NCI-H1105 (cell line): ENCODE measurements at places on chromosomes 2 and 18.

DNA sequence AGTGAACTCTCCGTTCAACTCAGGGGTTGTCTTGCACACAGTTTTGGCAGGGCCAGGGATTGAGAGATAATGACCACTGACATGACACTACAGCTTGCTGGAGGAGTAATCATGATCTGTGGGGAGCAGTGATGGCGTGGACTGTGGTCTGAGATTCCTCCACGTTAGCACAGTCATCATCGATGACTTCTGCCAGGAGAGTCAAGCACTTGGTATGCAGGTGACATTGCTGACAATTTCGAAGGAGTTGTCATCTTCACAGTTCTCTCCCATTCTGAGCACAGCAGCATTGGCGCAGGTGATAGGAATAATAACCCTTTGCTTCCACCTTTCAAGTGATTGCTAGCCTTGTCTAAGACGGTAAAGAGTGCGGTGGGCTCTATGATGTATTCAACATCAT lies 79.8 kb downstream of the SGPP2 start:
- DNase-seq: no peak

DNA sequence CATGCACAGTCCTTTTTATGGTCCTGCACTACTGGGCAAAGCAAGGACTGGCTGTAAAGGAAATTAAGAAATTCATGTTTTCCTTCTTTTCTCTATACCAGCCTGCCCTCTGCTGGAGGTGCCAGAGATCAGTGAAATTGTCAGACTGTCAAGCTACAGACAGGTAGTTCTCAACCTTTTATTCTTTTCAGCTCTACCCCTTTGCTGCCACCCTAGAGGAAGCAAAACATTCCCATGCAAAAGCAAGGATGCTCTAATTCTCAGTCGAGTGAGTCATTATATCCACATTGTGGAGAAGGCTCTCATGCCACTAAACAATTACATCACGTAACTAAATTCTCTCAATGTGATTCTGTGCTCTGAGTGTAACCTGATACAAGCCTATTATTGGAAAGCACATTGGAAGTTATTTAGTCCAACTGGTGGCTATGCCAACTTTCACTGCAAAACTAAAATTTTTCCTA lies 25.0 kb upstream of the RAPGEF4 start:
- peak; percentile 36 for DNase-seq

GRCh38 chr2:183264890-183265535 lies 140.8 kb downstream of the NUP35 start:
- no peak for DNase-seq

DNA sequence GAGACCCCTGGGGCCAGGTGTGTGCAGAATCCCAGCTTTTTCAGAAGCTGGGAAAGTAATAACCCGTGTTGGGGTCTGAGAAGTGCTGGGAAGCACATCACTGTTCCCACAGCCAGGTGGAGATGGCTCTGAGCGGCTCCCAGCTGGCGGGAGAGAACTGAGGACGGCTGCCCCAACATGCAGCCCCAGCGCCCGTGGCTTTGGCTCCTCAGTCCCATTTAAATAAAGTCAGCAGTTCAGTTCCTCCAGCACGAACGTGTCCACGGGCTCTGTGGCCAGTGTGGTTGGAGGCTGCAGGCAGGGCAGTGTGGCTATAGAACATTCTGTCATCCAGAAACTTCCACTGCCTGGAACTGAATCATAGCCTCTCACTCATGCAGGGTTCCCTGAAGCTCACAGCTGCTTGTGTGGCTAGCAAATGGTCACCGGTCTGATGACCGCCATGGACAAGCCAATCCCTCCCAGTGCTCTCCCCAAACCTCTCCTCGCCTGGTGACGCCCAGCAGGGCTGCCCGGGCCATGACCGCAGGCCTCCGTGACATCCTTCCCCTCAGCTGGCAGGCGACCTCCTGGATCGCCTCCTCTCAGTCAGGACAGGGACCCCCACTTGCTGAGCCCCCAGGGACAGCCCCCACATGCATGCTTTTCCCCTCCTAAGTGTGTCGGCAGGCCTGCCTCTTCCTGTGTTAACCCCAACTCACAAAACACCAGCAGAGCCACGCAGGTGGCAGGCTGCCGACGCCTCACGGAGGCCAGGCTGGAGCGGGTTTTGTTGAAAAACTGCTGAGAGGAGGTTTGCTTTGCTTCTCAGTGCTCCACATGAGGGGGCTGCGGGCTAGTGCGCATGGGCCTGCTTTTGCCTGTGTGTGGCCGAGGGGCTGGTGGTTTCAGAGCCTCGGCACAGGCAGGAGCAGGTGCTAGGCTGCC lies 1.3 kb downstream of the RTP5 start:
- DNase-seq: no peak

- no peak for DNase-seq
Measured at GRCh38 chr2:70967189-70967588, 11.2 kb upstream of the ANKRD53 start.

DNA sequence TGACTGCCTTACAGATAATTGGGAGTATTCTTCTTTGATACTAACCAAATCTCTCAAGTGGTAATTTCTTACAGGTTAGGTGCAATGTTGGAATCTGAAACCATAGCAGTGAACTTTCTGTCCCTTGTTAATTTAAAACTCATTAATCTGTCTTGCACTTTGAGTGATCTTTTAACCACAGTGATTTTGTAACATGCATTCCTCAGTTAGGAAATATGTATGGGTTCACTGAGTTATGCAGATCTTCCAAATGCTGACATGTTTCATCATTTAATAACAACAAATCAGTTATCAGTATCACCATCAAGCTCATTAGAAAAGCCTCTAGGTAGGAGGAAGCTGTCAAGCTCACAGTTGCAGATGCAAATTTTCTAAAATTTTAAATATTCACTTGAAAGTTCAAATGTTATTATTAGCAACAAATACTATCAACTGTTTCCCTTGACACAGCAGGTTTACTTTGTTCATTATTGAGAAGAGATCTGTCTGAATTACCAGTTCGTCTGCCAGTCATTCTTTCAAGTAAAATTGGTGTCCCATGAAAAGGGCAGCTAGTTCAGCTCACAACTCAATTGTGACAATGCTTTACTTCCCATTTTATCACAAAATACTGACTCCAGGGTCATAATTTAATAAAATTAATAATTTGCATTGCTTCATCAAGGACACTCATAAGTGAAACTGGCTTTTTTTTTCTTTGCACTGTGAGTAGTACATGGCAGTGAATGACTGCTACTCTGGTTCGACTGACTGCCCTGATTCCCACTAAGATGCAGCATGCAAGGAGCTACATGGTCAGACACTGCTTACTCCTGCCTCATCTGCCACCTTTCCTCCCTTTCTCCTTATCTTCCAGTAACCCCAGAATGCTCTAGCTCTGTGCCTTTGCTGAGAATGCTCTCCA lies 31.6 kb downstream of the SUCLG1 start:
- DNase-seq: no peak

DNA sequence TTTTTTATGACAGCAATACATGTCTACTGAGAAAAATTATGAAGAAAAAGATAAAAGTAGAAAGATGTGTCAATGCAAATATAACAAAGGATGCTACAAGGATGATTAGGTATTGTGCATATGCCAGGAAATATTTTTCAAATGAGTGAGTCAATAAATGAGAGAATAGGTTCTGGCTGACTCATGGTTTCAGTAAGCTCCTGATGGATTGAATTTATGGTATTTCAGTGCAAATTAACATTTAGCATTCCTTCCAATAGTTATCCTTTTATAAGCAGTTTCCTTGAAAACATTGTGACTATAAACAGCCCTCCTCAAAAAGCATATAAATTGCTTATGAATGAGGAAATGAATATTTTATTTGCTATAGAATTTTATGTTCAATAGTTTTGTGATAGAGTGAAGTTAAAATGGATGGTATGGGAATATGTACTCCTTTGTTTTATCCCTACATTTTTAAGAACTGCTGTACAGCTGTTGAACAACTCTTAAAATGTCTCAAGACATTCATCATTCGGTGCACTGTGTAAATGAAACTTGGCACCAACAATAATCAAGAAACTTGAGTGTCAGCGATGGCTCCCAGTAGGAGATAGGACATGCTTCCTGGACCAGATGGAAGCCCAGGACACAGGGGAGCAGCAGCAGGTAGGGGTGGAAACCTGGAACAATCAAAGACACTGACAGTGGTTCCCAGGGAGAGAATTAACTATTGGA lies 144.7 kb downstream of the PMAIP1 start:
- no peak for DNase-seq

DNA sequence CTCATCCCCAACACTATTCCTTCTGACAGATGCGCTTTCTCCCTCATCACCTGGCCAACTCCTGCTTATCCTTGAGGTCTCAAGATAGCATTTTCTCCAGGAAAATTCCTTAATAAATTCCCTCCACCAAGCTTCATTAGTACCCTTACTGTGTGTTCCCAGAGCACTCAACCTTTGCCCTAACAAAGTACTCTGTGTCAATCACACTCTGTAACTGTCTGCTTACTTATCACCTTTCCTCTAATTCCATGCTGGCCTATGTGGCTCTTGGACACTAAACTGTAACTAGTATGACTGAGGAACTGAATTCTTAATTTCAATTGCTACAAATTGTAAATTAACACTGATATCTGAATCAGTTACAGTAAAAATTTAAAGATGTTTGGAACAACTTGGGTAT lies 17.9 kb upstream of the NEUROD1 start:
- DNase-seq: no peak

- no peak for DNase-seq
Measured at GRCh38 chr18:46756025-46756558, 761 bp downstream of the ST8SIA5 start.

DNA sequence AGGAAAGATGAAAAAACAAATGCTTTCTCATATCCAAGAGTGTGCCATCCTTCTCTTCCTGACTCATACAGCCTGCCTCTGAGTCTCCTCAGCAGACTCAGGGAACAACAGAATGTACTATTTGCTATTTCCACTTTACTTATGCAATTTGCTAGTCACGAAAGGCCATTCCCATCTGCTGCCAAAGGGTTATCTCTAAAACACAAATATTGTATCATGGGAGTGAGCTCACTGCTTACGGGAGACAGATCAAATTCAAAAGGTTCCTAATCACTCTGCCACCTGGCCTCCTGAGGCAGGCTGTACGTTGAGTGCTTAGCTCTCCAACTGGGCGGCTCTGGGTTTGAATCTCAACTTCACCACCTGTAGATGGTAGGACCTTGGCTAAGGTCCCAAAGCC lies 92.0 kb downstream of the GAREM1 start:
- DNase-seq: no peak
